ENCODE measurements at places on chromosomes 1 and 21.

- no peak for DNase-seq
Measured at GRCh38 chr21:33203371-33203724, 26.4 kb upstream of the IFNAR2 start.

DNA sequence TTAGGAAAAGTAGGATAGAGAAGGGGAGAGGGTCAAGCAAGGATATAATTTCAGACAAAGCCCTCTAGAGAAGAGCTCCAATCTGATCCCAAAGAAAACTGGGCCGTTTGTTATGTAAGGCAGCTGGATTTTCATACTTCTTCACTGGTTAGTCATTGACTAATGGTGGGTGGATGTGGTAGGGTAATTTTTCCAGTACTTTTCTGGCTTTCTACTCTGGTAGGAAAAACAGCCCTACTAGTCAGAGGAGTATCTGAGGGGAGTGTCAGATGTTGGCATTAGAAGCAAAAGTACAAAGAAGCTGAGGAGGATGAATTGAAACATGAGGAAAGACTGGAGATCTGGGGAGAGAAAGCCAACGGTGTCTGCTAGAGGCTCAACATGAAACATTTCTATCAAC lies 145.3 kb downstream of the TNFSF18 start:
- peak; percentile 23 for DNase-seq

GRCh38 chr1:29120947-29121485 lies 2.7 kb downstream of the TMEM200B start:
- DNase-seq: peak; percentile 28

GRCh38 chr1:15206418-15207030 lies 40.5 kb upstream of the FHAD1 start:
- DNase-seq: no peak

DNA sequence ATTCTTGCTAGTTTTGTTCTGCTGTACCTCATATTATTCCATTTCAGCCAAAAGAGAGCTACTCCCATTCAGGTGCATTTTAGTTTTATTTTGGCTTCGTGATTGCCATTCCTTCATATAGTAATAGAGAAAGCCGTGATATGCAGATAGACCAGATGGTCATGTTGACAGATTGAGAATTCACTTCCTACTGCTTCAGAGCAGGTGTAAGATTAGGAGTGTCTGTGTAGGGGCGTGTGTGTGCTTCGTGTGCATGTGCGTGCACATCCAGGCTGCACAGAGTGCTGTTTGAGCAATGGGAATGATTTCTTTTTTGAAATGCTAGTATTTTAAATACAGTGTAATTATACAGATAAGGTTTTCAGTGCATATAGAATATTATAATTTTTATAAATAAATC lies 10.3 kb downstream of the NFIA start:
- DNase-seq: no peak

- DNase-seq: peak; percentile 91
Measured at GRCh38 chr1:165481820-165482532, 37.0 kb upstream of the RXRG start.

DNA sequence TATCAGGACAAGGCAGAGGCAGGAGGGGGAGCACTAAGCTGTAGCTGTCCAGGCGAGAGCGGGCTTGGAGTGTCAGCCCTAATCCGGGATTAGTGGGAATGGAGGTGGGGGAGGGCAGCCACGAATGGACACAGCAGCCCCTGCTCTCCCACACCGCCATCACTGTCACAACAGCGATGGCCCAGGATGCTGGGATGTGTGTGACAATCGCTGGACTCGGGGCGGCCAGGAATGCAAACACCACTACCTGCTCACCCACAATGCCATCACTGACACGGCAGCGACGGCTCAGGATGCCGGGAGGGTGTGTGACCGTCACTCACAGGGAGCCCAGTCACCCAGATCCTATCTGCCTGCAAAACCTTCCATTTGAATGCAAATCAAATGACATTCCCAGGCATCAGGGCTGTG lies 2.9 kb downstream of the C2CD2 start:
- DNase-seq: no peak

DNA sequence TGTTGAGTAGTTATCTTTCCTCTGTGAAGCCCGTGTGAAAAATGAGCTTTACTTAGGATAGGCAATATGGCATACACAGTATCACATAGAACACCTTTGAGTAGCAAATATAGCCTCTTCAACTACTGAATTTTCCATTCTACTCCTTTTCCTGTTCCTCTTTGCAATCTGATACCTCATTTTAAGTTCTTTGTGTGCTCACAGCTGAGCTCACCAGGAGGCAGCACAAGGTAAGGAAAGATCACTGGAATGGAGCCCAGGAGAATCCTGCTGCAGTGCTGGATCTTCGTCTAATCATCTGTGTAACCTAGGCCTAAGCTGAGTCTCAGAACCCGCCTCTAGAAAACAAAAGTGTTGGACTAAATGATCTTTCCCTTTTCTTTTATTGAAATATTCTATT lies 171.0 kb downstream of the LRRC40 start:
- DNase-seq: peak; percentile 56

DNA sequence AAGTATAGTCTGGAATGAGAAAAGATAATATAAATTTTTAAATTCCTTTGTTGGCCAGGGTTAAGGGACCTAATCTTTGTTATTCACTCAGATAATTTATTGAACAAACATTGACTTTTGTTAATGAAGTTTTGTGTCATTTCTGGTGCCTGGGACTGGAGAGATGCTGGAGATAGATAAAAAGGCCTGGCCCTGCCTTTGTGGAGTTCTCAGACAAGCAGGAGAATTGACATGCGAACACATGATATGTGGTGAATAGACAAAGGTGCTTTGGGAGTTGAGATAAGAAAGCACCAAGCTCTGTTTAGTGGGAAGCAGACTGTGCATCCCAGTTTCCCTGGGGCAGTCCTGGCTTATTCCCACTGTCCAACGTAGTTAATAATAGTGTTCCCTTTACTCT lies 8.5 kb downstream of the C1orf21 start:
- no peak for DNase-seq

- no peak for DNase-seq
Measured at GRCh38 chr1:209493559-209493958, 90.0 kb upstream of the CAMK1G start.

- DNase-seq: no peak
Measured at GRCh38 chr1:231679109-231679508, 52.5 kb downstream of the DISC1 start.

DNA sequence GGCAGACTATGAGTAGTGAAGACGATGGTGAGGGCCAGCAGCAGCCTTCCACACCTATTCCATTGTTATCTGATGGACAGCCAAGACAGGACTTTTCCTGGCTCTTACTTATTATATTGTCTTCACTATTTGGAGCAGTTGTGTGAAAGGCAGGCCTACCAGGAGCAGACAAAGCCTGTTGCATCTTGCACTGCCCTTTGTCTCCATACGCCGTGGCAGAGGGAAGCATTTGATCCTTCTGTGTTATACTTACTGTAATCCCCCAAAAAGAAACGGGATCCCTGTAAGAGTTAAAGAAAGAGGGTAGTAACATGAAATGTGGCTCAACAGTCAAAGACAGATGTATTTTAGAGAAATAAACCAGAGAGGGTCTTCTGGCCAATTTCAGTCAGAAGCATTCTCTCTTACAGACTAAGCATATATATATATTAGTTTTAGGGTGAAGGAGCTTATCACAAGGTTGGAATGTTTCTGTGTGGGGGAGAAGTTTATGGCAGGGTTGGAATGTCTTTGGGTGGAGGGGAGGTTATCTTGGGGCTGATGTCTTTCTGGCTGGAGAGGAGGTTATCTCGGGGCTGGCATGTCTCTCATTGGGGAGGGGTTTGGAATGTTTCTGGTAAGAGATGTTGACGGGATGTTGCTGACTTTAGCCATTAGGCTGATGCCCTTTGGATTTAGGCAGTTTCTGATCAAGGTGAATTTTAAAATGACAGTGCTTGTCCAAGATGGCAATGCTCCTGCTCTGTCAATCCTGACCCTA lies 23.4 kb upstream of the HSD3B1 start:
- no peak for DNase-seq

GRCh38 chr21:46320331-46320801 lies 3.3 kb downstream of the C21orf58 start:
- DNase-seq: no peak

- DNase-seq: no peak
Measured at GRCh38 chr21:26534517-26534916, 38.6 kb downstream of the CYYR1 start.

DNA sequence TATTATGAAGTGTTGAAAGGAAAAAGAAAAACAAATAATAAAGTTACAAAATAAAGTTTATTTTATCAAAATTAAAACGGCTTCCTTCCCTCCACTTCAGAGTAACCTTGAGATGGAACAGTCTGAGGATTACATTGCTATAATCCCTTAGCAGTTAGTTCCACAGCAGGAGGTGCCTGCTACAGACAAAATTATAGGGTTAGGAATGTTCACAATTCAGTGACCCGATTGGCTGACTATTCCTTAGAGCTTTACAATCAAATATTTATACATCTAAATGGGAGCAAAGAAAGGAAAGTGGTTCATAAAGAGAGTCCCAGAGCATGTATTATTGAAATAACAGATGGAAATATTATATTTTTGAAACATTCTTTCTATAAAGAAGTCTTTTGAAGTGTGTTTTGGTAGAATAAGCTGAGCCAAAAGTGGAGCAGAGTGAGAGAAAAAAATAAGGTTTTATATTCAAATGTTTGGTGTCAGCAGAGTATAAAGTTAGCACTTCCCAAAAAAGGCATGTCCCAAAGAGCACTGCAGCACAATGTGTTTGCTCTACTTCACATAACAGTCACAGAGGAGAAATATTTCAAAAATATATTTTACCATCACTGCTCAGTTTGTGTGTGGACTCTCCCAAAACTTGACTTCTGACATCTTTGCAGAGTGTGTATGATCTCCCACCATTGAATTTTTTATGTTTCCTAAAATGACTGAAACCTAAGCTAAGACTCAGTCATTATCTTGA lies 71.4 kb upstream of the GORAB start:
- DNase-seq: no peak

DNA sequence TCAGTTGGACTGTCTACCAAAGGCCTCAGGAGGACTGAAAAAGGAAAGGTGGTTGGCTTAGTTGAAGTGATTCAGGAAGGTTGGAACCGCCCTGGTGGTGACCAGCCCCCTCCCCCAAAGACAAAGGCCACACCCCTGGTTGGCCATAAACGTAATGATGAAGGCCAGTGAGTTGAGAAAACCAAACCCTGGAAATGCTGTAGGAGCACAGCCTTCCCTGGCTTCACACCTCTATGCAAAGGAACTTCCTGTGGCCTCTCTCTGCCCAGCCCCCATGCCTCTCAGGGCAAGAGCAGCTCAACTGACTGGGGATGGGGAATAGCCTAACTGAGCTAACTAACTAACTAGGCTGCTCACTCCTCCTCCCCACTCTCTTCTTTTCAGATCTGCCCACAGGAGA lies 90.4 kb downstream of the NPHP4 start:
- DNase-seq: no peak

GRCh38 chr1:35570589-35571137 lies 2.5 kb upstream of the TFAP2E start:
- DNase-seq: no peak

DNA sequence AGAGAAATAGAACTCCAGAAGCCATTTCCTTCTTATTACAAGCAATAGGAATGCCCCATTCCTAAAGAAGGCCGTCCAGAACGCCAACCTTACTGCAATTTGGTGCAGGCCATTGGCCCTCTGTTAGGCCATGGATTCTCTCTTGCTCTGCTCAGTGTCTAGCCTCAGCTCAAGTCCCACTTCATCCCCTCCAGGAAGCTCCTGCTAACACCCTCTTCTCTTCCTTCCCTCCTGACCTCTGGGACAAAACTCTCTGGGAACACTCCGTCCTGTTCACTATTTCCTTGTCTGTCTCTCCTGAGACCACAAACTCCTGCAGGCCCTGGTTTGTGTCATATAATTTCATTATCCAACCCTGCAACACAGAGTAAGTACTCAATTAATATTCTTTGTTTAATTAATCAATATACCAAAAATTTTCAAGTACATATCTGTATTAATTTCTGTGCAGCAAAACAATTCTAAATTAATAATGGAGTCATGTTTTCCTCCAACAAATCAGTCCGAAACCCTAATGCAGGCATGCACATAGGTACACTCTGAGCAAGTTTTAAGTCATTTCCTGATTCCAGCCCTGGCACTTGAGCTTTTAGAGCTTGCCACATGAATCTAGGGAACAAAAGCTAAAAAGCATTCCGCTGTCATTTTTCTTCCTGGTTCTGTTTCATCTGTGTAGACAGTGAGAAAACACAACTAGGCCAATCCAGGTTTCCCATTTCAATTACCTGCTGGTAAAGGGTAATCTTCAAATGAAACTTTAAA lies 245.3 kb downstream of the SETD4 start:
- DNase-seq: no peak
